ENCODE measurements at places on chromosomes 4 and X.

GRCh38 chrX:12874581-12874980 is 7.7 kb downstream of the TLR7 start:
- DNase-seq = no peak

- peak; percentile 35 for DNase-seq
Measured at GRCh38 chrX:18390941-18391538, 34.4 kb upstream of the CDKL5 start.

GRCh38 chr4:136754810-136755530 is 777.3 kb downstream of the PCDH18 start:
- no peak for DNase-seq

DNA sequence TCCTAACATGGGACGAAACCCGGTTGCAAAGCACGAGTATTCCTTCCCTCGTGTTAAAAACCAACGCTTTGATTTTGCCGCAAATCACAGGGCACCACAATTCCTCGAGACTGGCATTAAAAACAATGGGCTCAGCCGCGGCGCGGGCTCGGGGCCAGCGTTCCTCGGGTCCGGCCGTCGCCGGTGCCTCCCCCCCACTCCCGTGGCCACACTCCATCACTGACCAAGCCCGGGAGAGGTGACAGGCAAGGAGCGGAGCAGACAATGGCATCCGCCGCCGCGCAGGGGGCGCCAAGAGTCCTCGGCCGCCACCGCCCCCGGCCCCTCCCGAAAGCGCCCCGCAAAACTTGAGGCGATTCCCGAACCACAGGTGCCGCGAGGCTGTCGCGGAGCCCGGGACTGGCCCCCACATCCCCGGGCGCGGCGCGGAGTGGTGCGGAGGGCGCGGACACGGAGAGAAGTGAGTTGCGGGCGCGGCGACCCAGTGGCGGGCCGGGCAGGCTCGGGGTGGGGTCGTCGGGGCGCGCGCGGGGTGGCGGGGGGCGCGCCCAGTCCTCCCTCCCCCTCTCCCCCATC is 445 bp downstream of the AP1S2 start:
- no peak for DNase-seq

DNA sequence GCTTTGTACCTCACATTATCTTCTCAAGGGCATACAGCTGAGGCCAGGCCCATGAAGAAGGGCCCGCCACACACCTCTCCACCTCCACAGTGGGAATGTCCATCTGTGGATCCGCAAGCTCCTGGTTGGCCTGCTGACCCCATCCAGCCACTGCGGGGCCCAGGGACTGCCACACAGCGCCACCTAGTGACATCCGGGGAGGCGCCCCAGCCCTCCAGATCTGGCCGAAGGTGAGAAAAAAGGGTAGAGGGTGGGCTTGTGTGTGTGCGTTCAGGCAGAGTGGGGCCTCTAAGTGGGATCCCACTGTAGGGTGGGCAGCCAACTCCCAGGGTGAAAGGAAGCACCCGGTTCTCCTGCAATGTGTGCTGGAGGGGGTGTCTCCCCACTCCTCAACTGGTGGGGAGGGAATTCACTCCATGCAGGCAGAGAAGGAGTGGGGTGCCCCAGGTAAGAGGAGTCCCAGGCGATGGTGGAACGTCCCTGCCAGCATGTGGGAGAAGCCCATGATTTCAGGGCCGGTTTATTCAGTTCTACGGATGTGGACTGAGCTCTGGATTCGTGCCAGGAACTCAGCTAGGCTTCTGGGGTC is 117.3 kb downstream of the ENPP6 start:
- no peak for DNase-seq

- no peak for DNase-seq
Measured at GRCh38 chrX:11629593-11630211, 36.0 kb downstream of the ARHGAP6 start.

GRCh38 chr4:43776371-43776770 is 672.2 kb downstream of the KCTD8 start:
- DNase-seq = no peak

DNA sequence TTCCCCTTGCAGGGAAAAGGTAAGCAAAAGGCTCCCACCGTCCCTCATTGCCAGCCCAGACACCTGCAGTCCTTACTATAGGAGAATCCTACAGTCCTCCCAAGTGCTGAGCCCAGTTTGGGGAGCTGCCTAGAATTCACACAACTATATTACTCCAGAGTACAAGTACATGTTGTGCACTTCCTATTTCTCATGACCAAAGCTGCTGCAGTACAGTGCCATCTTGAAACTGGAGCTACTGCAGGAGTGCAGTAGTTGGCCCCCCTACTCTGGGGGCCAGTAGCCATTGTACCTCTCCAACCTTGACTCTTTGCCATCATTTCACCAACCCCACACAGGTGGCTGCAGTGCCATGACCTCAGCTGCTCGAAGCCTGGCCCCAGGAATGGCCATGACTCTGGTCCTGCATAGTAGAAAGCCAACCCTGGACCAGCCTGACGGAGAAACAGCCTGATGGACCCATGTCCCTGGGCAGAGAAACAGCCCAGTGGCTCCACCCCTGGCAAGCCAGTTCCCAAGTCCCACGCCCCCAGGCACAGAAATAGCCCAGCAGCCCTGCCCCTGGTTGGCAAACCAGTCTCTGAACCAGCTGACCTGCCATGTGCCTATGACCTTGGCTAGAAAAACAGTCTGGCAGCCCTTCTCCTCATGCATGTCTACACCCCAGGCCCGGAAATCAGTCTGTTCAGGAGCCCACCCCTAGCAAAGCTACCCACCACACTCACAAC is 51.9 kb downstream of the PHKA1 start:
- no peak for DNase-seq

DNA sequence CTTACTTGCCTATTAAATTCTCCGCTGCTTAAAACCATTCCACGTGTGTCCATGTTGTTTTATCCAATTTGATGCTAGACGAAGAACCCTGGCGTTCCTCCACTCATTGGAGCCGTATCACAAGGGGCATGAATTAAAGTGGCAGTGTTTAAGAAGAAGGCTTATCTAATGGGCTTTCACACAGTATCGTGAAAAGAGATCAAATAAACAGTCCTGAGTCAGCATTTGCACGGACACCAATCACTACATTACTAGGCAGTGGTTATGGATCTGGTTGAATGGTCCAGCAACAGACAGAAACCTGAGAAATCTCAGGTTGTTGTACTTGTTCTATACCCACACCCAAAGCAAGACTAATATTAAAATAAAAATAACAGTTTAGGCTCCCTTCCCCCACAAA is 671.6 kb downstream of the FAT4 start:
- DNase-seq = no peak

DNA sequence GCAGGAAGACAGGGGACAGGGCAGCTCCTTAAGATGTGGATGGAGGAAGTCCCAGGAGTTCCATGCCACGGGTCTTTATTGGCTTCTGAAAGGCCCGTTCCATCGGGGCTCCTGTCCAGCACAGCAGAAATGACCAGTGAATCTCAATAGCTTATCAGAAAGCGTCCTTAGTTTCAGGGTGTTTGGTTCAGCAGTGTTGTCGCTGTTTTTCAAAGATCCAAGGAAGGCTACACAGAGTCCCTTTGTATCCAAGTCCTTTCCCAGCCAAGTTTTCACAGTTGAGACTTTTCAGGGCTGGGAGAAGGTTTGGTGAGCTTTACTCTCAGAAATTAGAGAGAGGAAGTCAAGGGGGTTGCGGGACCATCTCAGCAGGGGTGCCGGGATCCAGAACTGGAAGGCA is 5.0 kb upstream of the ZCCHC4 start:
- DNase-seq = no peak

DNA sequence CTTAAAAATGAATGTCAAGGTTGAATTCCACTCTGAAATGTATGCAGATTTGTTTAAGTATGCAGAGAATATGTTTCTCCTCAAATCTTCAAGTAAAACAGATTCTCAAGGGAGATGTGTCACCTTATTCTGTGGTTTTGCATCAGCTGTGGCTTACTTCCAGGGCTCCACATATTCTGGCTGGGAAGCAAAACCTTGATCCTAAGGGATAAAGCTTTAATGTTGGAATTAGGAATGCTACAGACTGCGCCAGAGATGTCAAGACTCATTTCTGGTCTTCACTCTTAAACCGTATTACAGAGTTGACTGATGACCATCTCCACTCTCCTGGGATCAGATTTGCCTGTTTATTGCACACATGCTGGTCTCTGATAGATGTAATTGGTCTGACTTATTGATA is 143.9 kb upstream of the DIPK2B start:
- DNase-seq = no peak

- DNase-seq = no peak
Measured at GRCh38 chr4:72084587-72085011, 52.8 kb downstream of the NPFFR2 start.

- DNase-seq = no peak
Measured at GRCh38 chrX:121921258-121921657, 873.8 kb downstream of the GLUD2 start.

DNA sequence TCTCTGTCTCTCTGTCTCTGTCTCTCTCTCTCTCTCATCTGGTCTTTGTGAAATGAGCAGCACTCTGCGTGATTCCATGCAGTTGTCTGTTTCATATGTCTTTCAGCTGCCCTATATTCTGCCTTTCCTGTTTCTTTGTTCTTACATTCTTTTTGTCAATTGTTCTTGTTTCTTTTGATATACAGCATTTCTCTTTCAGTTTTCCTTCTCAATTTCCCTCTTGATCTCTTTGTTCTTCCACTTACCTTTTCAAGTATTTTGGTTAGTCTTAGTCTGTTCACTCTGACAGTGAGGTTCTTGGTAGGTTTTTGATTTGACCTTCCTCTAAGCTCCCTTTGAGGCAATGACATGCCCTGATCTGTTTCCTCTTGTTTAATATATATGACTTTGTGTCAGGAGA is 20.4 kb downstream of the ZNF157 start:
- DNase-seq = no peak

DNA sequence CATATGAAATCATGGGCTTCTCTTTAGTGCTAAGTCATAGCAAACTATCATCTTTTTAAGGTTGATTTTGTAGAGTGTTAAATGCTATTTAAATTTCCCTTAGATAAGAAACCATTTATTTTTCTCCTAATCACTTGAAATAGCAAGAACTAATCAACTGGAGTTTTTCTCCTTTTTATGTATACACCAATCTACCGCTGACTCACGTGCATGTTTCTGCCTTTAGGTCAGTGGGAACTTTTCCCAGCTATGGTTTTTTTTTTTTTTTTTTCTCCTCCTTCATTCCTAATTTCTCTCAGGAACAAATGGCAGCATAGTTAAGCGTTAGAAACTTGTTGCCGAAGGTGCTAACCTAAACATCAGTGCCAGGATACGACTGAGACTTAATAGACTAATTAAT is 176.4 kb downstream of the BMPR1B start:
- DNase-seq = no peak

DNA sequence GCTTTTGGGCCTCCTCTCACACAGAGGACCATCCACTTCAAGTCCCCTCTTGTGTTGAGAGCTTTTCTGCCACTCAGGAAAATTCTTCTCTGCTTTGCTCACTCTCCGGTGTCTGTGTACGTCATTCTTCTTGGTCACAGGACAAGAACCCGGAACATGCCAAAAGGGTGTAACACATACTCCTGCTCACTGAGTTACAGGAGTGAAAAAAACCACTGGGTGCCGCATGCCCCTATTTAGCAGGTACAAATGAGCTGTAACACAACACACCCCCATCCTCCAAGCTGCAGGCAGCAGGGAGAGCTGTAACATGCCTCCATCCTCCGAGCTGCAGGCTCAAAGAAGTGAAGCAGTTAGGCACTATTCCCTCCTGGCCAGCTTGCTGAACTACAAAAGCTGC is 13.0 kb upstream of the CXCL2 start:
- DNase-seq = no peak

Data from stimulated activated CD8-positive, alpha-beta memory T cell treated with anti-CD3 and anti-CD28 coated beads, Interleukin-7, amount 100 ng/mL, for 4 hours (primary cell).